ENCODE measurements at places on chromosomes 6 and 20. TPM values are rescaled to one million over a fixed set of nuclear protein-coding genes. Genes with fewer than 3 reads are reported as not detected.

Gene NKAIN4
- not detected for polyA plus RNA-seq

Gene KIAA1755
- polyA plus RNA-seq = 0.41 TPM

Gene KIF6
- 0.32 TPM for polyA plus RNA-seq

Gene NKX2-2
- not detected for polyA plus RNA-seq

Gene SLC22A1
- polyA plus RNA-seq = 0.08 TPM

Gene FAM83C
- not detected for polyA plus RNA-seq

Gene ULBP1
- polyA plus RNA-seq = 1.3 TPM

Gene RFX6
- not detected for polyA plus RNA-seq

Gene AKAP12
- 13.9 TPM for polyA plus RNA-seq

Gene FRS3
- polyA plus RNA-seq = 2.2 TPM

Gene SPDEF
- not detected for polyA plus RNA-seq

GRCh38 chr20:17871886-17872285 lies 96.7 kb downstream of the SNX5 start:
- no peak for DNase-seq

- no peak for DNase-seq
These were observed 2.0 kb downstream of the ID4 start for GRCh38 chr6:19839237-19839546.

DNA sequence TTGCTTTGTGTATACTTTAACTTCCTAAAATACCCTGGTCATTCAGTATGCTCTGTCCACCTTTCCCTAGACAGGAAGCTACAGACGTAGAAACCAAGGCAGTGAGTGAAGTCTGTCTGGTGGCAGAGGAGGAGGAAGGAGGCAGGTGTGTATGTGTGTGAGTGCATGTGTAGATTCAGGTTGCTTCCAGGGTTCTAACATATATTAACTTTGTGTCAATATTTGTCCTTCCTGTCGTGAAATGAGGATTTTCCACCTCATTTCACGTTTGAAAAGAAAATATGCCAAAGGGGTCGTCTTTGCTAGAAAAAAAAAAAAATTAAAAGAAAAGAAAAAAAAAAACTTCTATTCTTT lies 411.5 kb downstream of the PKHD1 start:
- DNase-seq = no peak

DNA sequence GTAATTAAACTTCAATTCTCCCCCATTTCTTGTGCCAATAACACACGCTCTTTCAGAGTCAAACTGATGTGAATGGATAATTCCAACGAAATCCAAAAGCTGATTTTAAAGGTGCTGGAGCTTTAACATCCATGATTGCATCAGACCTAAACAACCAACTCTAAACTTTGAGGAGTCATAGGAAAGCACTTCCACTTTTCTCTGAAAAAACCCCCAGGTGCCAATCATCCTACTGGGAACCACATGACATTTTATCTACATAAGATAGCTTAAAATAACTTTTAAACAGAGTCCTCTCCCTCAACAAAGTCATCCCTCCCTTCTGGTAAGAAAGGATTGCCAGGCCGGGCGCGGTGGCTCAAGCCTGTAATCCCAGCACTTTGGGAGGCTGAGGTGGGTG lies 167.7 kb upstream of the PDE10A start:
- DNase-seq = no peak

GRCh38 chr6:170010665-170011203 lies 259.3 kb downstream of the ERMARD start:
- no peak for DNase-seq

DNA sequence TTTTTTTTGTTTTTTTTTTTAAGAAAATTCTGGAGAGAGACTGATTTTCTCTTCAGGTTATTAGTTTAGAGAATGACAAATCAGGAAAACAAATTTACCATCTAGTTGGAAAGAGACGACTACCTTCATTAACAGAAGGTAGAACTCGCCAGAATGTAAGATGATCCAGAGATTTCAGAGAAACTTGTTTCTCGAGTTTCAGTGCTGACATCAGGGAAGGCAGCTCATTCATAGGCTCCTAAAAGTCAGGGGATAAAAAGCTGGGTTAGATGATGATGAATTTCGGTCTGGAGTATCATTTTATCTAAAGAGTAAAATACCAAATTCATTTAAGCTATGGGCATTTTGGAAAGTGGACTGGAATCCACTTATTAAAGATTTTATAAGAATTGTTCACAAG lies 27.9 kb downstream of the ZNF334 start:
- peak; percentile 1 for DNase-seq

DNA sequence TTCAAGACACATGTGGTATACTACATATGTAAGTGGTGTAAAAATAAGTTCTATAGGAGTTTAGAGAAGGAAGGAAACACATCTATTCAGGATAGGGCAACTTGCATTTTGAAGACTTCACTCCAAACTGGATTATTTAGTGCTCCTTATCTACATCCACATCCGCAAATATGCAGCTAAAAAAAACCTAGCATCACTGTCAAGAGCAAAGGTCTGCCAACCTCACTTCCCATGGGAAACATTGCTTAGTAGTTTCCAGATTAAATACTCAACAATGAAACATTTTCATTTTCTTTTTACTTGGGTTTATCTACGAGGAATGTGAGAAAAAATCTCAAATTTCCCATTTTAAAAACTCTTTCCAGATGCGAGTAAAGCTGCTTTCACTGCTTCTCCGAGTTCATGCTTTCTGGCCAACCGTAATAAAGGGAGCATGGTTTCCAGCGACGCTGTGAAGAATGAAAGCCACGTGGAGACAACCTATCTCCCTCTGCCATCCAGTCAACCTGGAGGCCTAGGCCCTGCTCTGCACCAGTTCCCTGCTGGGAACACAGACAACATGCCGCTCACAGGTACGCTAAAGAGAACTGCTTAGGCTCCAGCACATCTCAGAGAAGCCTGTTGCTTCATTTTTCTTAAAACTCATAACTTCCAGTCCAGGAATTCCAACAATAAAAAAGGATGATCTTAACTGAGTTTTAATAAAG lies 48.2 kb downstream of the RFX6 start:
- DNase-seq = no peak

GRCh38 chr6:163226836-163227485 lies 187.6 kb upstream of the QKI start:
- DNase-seq = peak; percentile 26

GRCh38 chr20:49610691-49611538 lies 43.0 kb upstream of the PTGIS start:
- DNase-seq = peak; percentile 54

DNA sequence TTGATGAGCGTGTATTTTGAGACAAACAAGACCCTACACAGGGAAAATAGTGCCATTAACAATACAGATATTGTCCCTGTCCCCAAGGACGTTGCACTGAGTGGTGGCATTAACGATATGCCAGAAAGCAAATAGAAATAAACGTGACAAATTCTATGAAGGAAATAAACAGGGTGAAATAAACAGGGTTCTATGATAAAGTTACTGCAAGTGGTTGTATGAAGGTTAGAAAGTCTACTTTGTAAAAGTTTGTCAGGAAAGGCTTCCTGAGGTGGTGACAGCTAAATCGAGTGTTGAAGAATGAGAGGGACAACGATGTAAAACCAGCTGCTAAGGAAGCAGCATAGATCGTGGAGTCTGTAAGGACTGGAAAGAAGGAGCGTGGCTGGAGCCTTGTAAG lies 380.2 kb downstream of the LAMA2 start:
- DNase-seq = no peak

- DNase-seq = no peak
These were observed 8.0 kb downstream of the ZBTB24 start for GRCh38 chr6:109474995-109475394.

GRCh38 chr6:154538640-154539191 lies 28.2 kb upstream of the CNKSR3 start:
- no peak for DNase-seq

GRCh38 chr6:139955366-139956155 lies 581.1 kb upstream of the CITED2 start:
- DNase-seq = no peak

GRCh38 chr20:48224533-48225050 lies 439.3 kb upstream of the SULF2 start:
- DNase-seq = no peak

DNA sequence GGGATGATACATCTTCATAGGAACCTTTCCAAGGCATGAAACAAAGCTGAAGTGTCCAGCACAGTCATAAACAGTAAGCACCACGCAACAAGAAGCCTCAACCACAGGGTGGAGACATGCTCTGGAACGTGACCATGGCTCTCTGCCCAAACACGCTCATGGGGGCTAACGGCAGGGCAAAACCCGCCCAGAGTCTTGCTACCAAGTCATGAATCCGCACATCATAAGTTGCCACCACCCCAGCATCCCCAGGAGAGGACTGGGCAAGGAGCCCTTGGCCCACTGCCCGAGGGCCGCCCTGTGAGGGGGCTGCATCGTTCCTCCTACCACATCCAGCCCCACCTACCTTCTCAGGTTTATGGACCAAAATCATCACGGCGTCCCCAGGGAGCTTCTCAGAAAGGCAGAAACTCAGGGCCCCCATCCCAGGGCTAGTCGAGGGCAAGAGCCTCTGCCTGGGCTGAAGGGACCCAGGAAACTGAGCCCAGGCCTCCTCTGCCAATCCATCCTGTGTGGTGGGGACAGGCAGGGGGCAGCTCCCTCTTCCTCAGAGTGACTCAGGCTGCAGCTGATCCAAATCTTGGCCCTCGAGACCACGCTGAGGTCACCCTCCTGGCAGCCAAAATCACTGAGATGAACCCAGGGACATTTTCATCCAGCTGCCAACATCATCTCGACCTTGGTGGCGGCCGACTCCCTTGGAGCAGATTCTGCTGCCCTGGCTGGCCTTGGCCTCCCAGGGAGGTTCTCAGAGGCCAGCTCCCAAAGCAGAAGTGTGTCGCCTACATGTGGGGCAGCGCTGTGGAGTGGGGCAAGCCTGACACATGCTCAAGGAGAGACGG lies 42.6 kb downstream of the BMP7 start:
- peak; percentile 43 for DNase-seq

- DNase-seq = no peak
These were observed 27.2 kb upstream of the LAMP5 start for GRCh38 chr20:9487231-9487630.

GRCh38 chr6:39508515-39508914 lies 186.0 kb upstream of the KCNK16 start:
- DNase-seq = no peak

GRCh38 chr20:34458631-34459030 lies 57.6 kb upstream of the DYNLRB1 start:
- DNase-seq = no peak

DNA sequence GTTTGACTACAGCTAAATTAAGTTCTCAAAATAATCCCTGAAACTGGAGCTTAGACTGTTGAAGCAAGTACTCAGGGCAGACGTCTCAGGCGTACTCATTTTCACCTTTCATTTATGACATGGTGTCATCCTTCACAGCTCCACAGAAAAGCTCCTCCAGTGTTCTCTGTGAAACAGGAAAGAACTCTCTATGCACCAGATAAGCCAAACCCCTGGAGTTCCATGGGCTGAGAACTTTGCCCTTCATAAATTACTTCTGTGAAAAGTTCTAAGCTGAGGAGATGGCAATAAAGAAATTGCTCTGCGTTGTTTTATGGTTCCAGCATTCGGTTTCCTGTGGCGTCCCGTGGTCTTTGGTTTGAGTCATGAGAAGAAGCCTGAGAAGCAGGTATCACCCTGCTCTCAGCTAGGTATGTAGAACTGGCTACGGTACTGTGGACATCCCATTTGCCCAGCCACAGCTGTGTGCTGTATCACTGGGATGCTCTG lies 20.2 kb upstream of the RREB1 start:
- no peak for DNase-seq

DNA sequence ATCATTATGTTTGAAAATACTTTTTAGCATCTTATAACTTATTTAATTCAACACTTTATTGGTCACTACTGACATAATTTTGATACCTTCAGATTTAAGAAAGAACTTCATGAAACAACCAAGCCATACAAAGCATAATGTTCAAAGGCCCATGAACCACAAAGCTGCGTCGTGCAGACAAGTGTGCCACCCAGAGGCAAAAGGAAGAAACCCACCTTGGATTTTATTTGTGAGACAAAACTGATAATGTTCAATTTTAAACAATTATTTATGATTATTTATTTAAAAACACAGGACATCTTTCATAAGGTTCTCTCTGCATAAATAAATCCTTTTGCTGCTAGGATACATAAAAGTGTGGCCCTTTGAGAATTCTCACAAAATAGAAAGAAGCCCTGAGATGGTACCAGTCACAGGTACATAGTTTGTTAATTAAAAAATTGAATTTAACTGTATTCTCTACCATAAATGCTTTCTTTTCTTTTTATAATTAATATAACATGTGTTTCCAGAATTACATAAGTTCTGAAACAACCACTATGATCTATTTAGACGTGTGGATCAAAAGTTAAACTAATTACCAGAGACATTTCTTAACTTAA lies 143.7 kb downstream of the RALGAPA2 start:
- DNase-seq = no peak

GRCh38 chr6:49541210-49541724 lies 9.2 kb upstream of the C6orf141 start:
- peak; percentile 91 for DNase-seq

GRCh38 chr6:139544701-139545057 lies 170.2 kb upstream of the CITED2 start:
- DNase-seq = no peak

DNA sequence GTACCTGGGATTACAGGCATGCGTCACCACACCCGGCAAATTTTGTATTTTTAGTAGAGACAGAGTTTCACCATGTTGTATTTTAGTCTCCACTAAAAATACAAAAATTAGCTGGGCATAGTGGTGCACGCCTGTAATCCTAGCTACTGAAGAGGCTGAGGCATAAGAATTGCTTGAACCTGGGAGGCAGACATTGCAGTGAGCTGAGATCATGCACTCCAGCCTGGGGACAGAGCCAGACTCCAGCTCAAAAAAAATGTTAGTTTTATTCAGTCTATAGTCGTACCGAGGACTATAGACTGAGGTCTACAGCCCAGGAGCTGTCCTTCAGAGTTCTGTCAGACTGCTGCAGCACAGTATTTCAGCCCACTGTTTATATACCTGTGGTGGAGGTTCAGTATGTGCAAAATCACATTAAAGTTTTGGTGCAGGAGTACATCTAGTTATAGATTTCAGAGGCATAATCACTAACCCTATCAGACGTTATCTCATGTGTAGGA lies 3.6 kb upstream of the CASP8AP2 start:
- DNase-seq = no peak

DNA sequence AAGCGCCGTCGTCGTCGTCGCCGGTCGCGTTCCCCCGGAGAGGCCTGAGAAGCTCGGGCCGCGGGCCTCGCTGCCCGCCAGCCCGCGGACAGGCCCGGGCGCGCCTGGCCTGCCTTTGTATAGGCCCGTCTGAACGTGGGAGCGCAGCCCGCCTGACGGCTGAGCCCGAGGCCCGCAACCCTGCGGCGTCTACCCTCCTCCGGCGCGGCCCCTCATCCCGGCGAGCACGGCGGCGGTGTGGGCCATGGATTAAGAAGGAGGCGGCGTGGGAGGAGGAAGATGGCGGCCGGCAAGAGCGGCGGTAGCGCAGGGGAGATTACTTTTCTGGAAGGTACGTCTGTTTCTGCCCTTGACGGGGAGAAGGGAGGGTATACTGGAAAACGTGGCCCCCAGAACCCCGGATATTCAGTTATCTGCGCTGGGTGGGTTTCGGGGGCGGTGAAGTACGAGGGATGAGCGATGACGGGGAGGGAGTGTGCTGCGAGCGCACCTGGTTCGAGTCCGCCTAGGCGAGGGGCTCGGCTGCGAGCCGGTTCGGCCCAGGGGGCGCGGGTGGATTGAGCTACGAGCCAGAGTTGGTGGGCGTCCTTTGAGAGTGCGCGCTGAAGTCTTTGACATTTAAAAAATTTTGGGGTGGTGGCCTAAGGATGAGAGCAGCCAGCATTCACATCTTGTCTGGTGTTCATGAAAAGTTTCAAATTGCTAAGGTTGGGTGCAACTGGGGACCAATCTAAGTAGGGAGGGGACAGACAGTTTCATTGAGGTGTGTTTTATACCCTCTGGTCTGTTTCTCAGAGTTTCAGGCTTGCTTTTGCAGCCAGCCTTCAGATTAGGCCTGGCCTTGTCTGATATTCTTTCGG lies 796 bp downstream of the SENP6 start:
- DNase-seq = peak; percentile 71

- peak; percentile 17 for DNase-seq
These were observed 628.8 kb upstream of the MAN1A1 start for GRCh38 chr6:119978274-119978889.

Measured in mammary epithelial cell (primary cell).